ENCODE measurements at places on chromosomes 1 and 21.

- no peak for DNase-seq
Measured at GRCh38 chr1:83527987-83528386, 470.9 kb downstream of the TTLL7 start.

GRCh38 chr1:230342019-230342418 is 84.1 kb downstream of the PGBD5 start:
- no peak for DNase-seq

DNA sequence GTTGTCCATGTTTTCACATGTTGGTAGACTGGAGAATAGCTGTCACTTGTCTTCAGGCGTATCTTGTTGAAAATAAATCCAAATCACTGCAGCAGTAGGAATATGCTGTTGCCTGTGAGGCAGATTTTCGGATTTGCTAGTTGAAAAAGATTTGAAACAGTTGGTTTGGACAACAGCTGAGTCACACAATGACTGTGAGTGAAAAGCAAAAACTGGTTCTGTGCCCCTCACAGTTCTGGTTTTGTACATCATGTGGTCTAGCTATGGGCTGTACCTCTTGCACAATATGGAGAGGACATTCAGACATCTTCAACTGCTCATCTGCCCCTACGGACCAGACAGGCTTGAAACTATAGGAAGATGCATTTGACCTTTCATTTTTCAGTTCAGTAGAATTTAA is 1.8 kb downstream of the ARF1 start:
- DNase-seq: no peak

DNA sequence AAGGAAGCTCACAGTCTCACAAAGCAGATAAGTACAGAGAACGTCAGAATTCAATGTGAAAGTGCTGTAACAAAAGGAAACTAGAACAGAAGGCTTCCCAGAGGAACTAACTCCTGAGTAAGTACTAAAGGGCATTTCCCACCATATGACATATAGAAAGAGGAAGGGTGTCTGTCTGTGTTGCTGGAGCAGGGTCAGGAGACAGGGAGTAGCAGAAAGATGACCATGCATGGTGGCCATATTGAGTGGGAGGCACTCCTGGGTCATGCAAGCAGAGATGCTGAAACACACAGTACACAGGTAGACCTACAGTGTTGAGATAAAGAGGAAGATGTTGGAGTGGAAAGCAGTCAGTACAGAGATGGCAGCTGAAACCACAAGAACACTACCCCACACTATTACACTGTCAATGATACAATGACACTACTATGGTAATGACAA is 47.3 kb downstream of the SLC25A24 start:
- no peak for DNase-seq

DNA sequence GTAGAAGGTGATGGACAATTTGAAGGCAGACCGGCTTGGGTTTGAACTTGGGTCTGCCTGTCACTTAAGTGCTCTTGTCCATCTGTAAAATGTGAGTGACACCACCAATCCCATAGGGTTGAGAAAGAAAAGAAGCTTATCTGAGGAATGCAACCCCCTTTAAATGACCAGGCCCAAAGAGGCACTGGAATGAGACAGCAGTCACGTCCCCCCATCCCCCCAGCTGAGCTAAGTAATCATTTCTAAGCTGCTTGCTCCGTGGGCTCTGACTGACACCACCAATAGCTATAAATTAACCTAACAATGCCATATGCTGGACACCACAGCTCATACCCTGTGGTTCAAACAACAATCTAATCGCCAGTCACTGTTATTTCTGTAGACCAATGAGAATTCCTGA is 15.1 kb downstream of the LCA5L start:
- DNase-seq: no peak

DNA sequence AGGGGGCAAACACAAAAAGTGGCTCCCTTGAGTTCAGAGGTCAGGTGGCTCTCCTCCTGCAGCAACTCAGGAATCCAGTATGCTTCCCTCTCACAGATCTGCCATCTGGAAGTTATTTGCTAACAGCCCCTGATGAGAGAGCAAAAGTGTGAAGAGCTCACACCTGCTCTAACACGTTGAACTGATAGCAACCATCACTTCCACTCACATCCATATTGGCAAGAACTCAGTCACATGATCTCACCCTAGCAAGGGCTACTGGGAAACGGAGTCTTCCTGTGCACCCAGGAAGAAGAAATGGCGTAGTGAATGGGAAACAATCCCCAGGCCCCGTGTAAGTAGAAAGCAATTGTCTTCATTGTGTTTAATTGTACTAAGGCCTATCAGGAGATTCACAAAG is 20.7 kb upstream of the SLC45A1 start:
- no peak for DNase-seq

GRCh38 chr1:50570066-50570468 is 146.8 kb upstream of the DMRTA2 start:
- DNase-seq: no peak

DNA sequence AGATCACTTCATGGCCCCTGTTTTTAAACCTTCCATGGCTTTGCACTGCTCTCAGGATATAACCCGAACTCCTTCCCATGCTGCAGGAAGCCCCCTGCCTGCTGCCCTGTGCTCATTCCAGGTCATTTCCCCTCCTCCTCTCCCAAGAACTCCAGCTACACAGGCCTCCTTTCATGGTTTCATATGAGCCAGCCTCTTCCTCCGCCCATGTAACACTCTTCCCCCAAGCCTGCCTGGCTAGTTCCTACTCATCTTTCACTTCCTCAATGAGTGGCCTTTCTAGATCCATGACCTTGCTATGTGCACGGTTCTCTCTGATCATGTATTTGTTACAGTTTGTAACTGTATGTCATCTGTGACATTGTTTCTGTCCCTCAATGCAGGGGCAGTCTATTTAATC is 3.1 kb upstream of the NCF2 start:
- DNase-seq: no peak

- DNase-seq: no peak
Measured at GRCh38 chr1:181352695-181353094, 130.6 kb upstream of the CACNA1E start.

DNA sequence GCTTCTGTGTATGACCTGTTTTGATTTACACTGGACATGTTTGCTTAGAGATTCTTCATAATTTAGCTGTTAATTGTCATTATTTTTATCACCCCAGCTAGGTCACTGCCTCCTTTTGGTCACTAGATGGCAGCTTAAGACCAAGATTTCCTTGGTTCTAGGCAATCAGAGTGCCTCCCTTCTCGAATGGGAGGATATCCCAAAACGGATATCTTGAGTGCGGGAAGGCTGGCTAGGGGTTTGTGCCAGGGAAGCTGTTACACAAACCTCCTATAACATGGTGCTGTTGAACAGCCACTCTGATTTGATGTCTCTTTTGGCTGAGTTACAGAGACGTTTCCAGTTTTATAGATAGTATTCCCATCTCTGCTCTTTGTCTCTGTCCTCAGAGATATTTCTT is 283.5 kb downstream of the S1PR1 start:
- no peak for DNase-seq

GRCh38 chr21:41653954-41654491 is 112.8 kb downstream of the RIPK4 start:
- no peak for DNase-seq

DNA sequence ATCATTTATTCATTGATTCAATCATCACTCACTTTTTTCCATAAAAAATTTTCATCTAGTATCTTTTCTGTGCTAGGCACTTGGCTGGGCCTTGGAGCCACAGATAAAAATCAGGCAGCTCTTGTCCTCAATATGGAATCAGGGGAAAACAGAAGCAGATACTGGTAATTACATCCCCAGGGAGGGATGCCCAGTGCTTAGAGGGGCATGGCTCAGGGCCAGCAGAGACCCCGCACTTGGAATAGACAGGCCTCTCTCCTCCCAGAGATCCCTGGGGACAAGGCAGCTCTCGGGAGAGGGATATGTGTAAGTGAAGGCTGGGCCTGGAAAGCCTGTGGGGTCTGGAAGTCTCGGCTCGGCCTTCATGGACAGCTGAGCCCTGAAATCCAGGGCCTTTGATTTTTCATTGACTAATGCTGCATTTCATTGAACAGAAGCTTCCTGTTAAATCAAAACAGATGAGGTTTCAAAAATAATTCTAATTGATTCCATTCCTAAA is 180.4 kb downstream of the FOXD2 start:
- no peak for DNase-seq

DNA sequence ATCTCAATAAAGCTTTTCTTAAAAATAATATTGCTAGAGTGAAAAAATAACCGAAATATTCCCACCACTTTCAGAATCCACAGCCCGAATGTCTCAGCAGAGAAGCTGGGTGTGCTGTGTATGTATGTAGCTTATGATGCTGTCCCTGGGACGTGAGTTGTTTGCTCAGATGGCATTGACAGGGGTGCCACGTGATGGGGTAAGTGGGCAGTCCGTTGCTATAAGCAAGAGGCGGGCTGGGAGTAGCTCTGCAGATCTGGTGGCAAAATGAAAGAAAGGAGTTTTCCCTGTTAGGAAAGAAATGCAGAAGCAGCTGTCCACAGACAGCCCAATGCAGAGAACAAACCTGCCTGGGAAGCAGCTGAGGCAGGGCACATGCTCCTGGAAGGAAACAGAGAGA is 3.8 kb upstream of the FAM20B start:
- DNase-seq: no peak

- DNase-seq: no peak
Measured at GRCh38 chr1:230708631-230709580, 5.0 kb downstream of the AGT start.

- no peak for DNase-seq
Measured at GRCh38 chr1:201466492-201466891, 2.5 kb downstream of the PHLDA3 start.

DNA sequence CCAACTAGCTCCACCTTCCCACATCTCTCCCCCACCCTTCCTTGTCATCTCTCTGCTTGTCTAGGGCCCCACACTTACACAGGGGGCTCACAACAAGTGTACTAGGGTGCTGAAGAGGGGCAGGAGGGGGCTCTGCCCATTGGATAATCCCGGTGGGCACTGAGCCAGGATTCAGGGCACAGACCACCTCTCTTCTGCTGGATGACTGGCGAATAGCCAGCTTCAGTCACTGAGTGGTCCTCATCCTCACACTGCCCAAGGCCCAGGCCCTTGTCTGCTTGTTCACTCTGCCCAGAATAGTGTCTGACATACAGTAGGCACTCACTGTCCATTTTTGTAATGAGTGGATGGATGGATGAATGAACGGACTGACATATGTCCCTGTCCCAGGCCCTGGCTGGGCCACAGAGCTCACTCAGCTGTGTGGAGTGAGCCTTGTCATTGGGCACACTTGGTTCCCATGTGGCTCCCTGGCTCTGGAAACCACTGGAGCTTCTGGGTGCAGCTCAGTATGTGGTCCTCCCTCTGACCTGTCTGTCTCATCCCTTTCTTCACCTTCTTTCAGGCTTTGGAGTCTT is 36.6 kb downstream of the FOXO6 start:
- DNase-seq: no peak

DNA sequence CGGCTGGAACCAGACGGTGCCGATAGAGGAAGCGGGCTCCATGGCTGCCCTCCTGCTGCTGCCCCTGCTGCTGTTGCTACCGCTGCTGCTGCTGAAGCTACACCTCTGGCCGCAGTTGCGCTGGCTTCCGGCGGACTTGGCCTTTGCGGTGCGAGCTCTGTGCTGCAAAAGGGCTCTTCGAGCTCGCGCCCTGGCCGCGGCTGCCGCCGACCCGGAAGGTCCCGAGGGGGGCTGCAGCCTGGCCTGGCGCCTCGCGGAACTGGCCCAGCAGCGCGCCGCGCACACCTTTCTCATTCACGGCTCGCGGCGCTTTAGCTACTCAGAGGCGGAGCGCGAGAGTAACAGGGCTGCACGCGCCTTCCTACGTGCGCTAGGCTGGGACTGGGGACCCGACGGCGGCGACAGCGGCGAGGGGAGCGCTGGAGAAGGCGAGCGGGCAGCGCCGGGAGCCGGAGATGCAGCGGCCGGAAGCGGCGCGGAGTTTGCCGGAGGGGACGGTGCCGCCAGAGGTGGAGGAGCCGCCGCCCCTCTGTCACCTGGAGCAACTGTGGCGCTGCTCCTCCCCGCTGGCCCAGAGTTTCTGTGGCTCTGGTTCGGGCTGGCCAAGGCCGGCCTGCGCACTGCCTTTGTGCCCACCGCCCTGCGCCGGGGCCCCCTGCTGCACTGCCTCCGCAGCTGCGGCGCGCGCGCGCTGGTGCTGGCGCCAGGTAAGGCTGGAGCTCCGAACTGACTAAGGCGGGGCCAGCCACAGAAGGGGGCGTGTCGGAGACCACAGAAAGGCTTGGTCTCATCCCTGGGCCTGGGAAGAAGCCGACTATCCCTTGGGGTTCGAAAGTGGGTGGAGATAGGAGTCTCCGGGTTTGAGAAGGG is 486 bp downstream of the SLC27A3 start:
- DNase-seq: peak; percentile 64

GRCh38 chr1:161688946-161689345 is 18.1 kb upstream of the FCRLA start:
- DNase-seq: no peak

- DNase-seq: no peak
Measured at GRCh38 chr1:152125834-152126443, 10.7 kb upstream of the TCHH start.

- no peak for DNase-seq
Measured at GRCh38 chr1:183180218-183180617, 5.8 kb upstream of the LAMC2 start.

DNA sequence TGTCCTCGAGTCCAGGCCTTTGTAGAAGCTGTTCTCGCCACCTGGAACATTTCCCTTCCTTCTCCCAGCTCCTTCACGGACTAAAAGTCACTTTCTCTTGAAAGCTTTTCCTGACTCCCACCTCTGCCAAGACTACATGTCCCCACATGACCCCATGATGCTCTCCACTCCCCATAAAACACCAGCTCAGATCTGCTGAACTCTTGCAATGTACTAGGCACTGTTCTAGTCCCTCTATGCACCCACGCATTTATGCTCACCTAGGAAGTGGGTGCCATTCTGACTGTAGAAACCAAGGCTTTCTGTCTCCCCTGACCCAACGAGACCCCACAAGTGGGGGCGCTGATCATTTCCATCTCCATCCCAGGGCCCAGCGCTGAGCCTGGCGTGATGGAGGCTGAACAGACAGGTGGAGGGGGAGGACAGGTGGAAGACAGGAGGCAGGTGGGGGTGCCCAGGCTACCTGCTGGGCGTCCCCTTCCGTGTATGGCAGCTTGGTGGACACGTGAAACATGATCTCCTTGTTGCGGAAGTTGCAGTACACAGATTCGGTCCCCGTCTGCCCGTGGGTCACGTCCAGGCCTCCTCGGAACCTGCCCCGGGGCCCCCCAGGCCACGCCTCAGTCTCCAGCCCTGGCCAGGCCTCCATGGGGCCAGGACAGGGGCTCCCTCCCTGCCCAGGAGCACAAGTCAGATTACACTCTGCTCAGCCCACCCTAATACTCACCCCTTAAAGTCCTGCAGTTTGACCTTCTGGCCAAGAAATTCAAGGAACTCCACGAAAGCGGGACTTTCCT is 58.0 kb downstream of the RAP1GAP start:
- no peak for DNase-seq

DNA sequence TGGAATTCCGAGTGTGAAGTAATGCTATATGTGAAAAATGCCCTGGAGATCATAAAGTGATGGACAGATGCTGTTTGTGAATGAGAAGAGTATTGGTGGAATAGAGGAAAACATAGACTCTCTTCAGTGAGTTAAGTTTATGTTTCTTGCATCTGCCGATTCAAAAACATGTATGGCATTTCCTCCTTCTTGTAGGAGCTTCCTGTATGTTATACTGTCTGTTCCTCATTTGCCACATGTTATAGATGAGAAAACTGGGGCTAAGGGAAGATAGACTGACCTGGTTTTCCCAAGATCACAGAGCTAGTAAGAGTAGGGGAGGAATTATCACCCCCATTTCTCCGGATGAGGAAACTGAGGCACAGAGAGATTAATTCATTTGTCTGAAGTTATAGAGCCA is 41.1 kb upstream of the IL20 start:
- DNase-seq: no peak

All from activated naive CD8-positive, alpha-beta T cell treated with anti-CD3 and anti-CD28 coated beads, Interleukin-2, amount 50 U/mL, for 24 hours (primary cell).